Lung (tissue), 17 donors: ENCODE measurements at places on chromosomes 11 and 22. TPM values are rescaled to one million over a fixed set of nuclear protein-coding genes. Genes with fewer than 3 reads are reported as not detected.

DNA sequence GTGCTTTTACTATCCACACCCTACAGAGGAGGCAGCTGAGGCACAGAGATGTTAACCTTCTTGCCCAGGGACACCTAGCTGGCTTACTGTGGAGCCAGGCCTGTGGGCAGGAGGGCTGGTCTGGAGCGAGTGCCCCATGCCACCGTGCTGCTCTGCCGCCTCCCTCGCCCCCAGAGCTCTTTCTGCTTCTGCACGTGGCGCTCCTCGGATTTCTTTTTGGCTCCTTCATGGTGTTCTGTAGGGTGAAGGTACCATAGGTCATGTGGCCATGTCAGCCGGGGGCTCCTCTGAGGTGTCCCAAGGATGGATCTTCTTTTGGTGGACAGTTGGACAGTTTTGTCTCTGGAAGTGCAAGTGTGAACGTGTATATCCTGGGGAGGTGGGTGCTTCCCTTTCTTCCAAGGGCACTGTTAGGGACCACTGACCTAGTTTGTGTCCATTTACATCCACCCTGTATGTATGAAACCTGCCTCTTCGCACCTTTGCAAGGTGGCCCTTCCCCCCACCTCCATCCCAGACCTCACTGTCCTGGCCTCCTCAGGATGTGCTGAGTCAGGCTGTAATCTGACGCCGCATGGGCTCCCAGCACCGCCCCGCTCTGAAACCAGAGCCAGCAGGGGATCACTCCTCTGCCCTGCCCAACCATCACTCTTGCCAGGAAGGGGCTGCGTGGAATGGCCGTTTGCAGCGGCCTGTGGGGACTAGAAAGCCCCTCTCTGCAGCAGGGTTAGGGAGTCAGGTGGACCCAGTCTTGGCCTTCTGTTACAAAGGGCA is 31.7 kb downstream of the POLR3H start:
- H3K36me3 ChIP-seq: peaks cover 4% of the 10 kb centered on the region
- DNase-seq: peak; percentile 43
- no peaks in the 10 kb centered on the region for H3K27me3 ChIP-seq

DNA sequence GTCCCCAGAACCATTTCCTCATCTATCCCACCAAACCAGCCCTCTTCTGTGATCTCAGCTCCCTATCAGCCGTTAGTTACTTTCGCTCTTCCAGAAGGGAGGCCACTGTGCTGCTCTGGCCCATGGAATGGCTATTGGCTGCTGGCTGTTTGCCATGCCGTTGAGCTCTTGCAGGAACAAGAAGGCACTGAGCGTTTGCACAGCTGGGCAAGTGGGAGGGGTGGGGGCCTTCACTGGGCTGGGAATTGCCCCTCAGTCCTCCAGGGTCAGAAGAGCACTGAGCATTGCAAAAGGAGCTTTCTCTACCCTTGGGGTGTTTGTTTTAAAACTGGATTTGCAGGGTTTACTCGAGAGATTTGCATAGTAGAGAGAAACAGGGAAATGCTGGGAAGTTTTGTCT is 129.0 kb upstream of the PARVA start:
- DNase-seq: peak; percentile 89
- no peaks in the 10 kb centered on the region for H3K27me3 ChIP-seq
- peaks cover 9% of the 10 kb centered on the region for H3K4me1 ChIP-seq
- no peak overlapping the region for H3K27ac ChIP-seq
- no peaks in the 10 kb centered on the region for H3K36me3 ChIP-seq
- no peak overlapping the region for H3K4me3 ChIP-seq

MPZL3 gene
- 22.6 TPM for total RNA-seq

ADORA2A gene
- total RNA-seq: 35.6 TPM

DTX4 gene
- 44.6 TPM for total RNA-seq

NUP98 gene
- total RNA-seq: 109 TPM

OR52E8 gene
- total RNA-seq: not detected

DNA sequence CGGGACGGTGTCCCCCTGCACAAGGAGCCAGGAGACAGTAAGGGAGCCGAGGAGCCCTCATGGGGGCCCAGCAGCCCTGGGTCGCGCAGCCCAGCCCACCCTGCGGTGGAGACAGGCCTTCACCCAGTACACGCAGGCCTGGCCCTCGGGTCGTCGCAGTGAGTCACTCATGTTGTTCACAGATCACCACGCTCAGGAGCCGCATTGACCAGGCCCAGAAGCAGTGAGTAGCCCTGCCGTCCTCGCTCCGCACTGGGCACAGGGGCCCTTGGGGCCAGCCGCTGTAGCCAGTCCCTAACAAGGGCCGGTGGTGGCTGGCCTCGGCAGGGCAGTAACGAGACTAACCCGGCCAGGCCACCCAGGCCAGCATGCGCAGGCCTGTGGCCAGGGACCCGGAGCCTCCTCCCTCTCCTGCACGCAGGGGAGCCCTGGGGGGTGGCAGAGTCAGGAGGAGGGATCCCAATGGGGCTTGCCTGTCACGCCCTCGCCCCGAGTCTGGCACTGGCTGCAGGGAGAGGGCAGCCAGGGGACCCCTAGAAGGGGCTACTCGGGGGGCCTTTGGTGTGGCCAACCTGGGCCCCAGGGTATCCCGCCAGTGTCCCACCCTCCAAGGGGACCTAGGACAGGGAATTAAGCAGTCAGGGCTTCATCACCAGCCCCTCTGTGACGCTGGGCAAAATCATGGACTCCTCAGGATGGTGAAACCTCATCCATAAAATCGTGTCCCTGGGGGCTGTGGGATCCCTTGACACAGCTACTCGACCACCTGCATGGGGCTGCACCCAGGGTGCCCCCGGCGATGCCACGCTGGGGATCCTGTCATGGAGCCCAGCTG is 10.1 kb upstream of the MRPL23 start:
- no peaks in the 10 kb centered on the region for H3K36me3 ChIP-seq
- no peak for DNase-seq
- no peaks in the 10 kb centered on the region for H3K4me1 ChIP-seq
- no peak overlapping the region for H3K4me3 ChIP-seq
- H3K27me3 ChIP-seq: no peaks in the 10 kb centered on the region

- H3K4me1 ChIP-seq: no peaks in the 10 kb centered on the region
- DNase-seq: no peak
- no peaks in the 10 kb centered on the region for H3K27me3 ChIP-seq
- no peak overlapping the region for H3K4me3 ChIP-seq
These were observed 655.9 kb upstream of the TENM4 start for GRCh38 chr11:80096736-80097135.
